Fibroblast of the aortic adventitia (primary cell): ENCODE measurements at places on chromosomes 11 and 22. TPM values are rescaled to one million over a fixed set of nuclear protein-coding genes. Genes with fewer than 3 reads are reported as not detected.

Gene MED15
- total RNA-seq = 24.4 and 44.2 TPM in 2 replicates

Gene RTN4RL2
- total RNA-seq = 0.09 and 0.90 TPM in 2 replicates

Gene BEST1
- total RNA-seq = 3.1 and 3.4 TPM in 2 replicates

Gene FOLR2
- not detected in 2 replicates for total RNA-seq

Gene CLTCL1
- 4.6 and 7.1 TPM in 2 replicates for total RNA-seq

Gene SPDYC
- total RNA-seq = not detected in 2 replicates

Gene IL10RA
- not detected in 2 replicates for total RNA-seq

Gene DMC1
- 1.3 and 5.3 TPM in 2 replicates for total RNA-seq
